ENCODE measurements at places on chromosomes 1 and 21. TPM values are rescaled to one million over a fixed set of nuclear protein-coding genes. Genes with fewer than 3 reads are reported as not detected.
A peak's percentile ranks its signal among the peaks of the same experiment; 100 is the strongest.

GRCh38 chr1:97192872-97193572, 471.4 kb downstream of the PTBP2 start:
- H3K27ac ChIP-seq, result no peak overlapping the region
- H3K4me1 ChIP-seq, result no peaks in the 10 kb centered on the region
- peaks cover 19% of the 10 kb centered on the region for H3K36me3 ChIP-seq
- H3K4me3 ChIP-seq, result no peak overlapping the region

DNA sequence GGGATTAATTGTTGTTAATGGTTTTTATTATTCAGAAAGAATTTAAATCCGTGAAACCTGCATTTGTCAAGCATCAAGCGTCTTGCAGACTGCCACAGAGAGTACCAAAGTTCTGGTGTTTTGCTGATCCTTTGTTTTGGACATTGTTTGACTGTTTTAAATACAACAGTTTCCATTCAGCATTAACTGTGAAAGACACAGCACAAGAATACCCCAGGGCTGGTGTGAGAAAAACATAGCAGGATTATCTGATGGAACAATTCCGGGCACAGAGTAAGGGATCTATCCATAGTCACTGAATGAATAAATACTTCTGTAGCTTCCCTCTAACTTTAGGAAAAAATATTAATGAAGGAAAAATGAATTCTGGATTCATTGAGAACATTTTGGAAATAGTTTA, 202.3 kb downstream of the LTN1 start:
- DNase-seq, result no peak
- peaks cover 2% of the 10 kb centered on the region for H3K4me1 ChIP-seq

DNA sequence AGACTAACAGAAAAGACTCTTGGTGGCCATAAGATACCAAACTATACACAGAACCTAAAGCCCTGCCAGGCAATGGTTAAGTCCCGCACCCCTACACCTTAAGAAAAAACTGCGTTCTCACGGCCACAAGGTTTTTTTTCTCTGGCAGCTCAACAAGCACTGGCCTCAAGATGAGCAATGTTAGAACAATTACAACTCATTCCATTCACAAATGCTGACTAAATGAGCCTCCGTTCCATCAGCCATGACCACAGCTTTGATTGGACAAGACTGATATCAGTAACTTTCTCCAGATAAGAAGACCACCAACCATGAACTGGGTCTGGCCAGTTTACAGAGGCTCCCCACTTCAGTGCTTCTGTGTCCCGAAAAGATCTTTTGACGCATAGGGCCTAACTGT, 31.9 kb downstream of the SEC16B start:
- H3K4me3 ChIP-seq, result no peak overlapping the region
- DNase-seq, result no peak
- H3K27me3 ChIP-seq, result no peaks in the 10 kb centered on the region
- H3K27ac ChIP-seq, result no peak overlapping the region

GRCh38 chr1:94236013-94236491, 1.3 kb downstream of the ARHGAP29 start:
- H3K4me1 ChIP-seq, result peaks cover 10% of the 10 kb centered on the region
- peak overlapping the region; percentile 57 for H3K4me3 ChIP-seq
- peaks cover 84% of the 10 kb centered on the region for H3K27me3 ChIP-seq
- H3K27ac ChIP-seq, result no peak overlapping the region
- no peaks in the 10 kb centered on the region for H3K36me3 ChIP-seq
- DNase-seq, result no peak

DNA sequence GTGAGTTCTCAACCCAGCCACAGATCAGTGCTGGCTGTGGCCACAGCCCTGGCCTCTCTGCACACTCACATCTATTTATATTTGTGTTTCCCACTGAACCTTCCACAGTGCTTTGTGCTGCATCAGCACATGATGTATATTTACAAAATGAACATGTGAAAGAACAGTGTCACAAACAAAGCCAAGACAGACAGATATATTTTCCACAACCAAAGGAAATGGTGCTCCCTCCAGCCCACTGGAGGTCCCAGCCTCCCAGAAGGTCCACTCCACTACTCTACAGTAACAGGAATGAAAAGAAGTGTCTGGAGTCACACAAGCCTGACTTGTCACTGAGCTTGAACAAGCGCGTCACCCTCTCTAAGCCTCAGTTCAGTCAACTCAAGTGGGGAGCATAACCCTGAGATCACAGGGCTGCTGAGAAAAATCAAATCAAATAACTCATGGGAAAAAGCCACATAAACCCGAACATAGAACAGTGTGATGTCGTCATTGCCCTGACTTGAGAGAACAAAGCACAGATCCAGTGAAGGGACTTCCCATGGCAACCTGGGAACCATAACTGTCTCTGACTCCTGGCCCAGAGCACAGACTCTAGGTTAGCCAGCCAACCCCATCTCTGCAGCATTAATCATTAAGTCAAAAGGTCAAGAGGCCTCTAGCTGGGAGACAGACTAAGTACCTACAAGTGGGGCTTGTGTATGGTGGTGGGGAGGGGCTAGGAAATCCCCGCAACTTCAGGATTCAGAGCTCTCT, 121.2 kb downstream of the TRABD2B start:
- H3K4me1 ChIP-seq, result no peaks in the 10 kb centered on the region
- H3K27me3 ChIP-seq, result peaks cover 5% of the 10 kb centered on the region
- H3K36me3 ChIP-seq, result no peaks in the 10 kb centered on the region

- no peak overlapping the region for H3K27ac ChIP-seq
- H3K4me3 ChIP-seq, result no peak overlapping the region
- no peaks in the 10 kb centered on the region for H3K4me1 ChIP-seq
- DNase-seq, result peak; percentile 15
Measured at GRCh38 chr1:192445839-192446489, 129.2 kb downstream of the RGS21 start.

DNA sequence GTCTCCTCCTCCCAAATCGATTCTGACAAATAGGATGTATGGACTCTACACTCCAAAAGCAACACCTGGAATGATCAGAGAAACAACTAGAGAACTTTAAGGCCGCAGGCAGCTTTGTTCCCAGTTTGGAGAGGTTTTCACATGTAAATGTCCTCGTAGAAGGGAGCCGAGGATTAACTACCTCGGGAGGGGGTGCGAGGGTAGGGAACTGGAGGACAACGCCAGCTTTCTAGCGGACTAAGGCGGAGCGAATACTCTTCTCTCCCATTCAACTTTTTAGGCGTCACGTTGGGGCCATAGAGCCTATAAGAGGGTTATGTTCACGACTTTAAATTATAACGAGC, 1.2 kb downstream of the SCAF4 start:
- H3K4me1 ChIP-seq, result peaks cover 9% of the 10 kb centered on the region
- H3K4me3 ChIP-seq, result no peak overlapping the region
- H3K27me3 ChIP-seq, result no peaks in the 10 kb centered on the region
- H3K36me3 ChIP-seq, result peaks cover 21% of the 10 kb centered on the region
- H3K27ac ChIP-seq, result peak overlapping the region; percentile 72
- DNase-seq, result no peak

DNA sequence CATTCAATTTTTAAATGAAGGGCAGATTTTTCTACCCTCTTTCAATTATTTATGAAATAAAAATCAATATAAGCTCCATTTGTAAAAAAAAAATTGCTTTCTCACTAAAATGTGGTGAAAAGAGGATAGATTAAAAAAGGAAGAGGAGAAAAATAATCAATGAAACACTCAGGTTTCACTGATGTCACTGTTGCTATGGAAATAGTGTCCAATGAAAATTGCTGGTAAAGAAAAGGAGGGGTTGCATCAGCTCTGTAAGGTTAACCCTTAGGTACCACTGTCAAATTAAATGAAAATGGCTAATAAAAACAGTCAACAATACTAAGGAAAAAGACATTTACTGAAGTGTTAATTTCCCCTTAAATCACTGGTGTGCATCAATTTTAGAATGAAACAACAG, 91.6 kb upstream of the TTC39A start:
- no peak for DNase-seq
- peak overlapping the region; percentile 59 for H3K27ac ChIP-seq
- H3K4me3 ChIP-seq, result no peak overlapping the region
- peaks cover 35% of the 10 kb centered on the region for H3K36me3 ChIP-seq
- no peaks in the 10 kb centered on the region for H3K27me3 ChIP-seq

GRCh38 chr1:109993885-109994284, 9.3 kb downstream of the AHCYL1 start:
- no peak for DNase-seq
- H3K4me3 ChIP-seq, result no peak overlapping the region
- H3K36me3 ChIP-seq, result peaks cover 5% of the 10 kb centered on the region
- H3K4me1 ChIP-seq, result peaks cover 26% of the 10 kb centered on the region
- H3K27me3 ChIP-seq, result no peaks in the 10 kb centered on the region

GRCh38 chr1:93694039-93694438, 12.4 kb upstream of the BCAR3 start:
- H3K27ac ChIP-seq, result no peak overlapping the region
- DNase-seq, result no peak
- H3K4me3 ChIP-seq, result no peak overlapping the region
- H3K36me3 ChIP-seq, result no peaks in the 10 kb centered on the region

GRCh38 chr21:15514073-15514946, 215.5 kb upstream of the USP25 start:
- peaks cover 3% of the 10 kb centered on the region for H3K36me3 ChIP-seq
- no peaks in the 10 kb centered on the region for H3K27me3 ChIP-seq
- DNase-seq, result peak; percentile 9
- peak overlapping the region; percentile 68 for H3K4me3 ChIP-seq
- H3K4me1 ChIP-seq, result peaks cover 21% of the 10 kb centered on the region

LCE3D gene
- total RNA-seq, result not detected

TMPRSS2 gene
- not detected for total RNA-seq

TMEM69 gene
- 43.0 TPM for total RNA-seq

ZNF648 gene
- total RNA-seq, result not detected

GPATCH4 gene
- 103 TPM for total RNA-seq

GABPA gene
- 26.4 TPM for total RNA-seq

LAMTOR5 gene
- 170 TPM for total RNA-seq

TDRD5 gene
- not detected for total RNA-seq

LY9 gene
- total RNA-seq, result 29.0 TPM

All from activated naive CD8-positive, alpha-beta T cell treated with anti-CD3 and anti-CD28 coated beads for 36 hours (primary cell).